ENCODE measurements at places on chromosomes 7 and 10. TPM values are rescaled to one million over a fixed set of nuclear protein-coding genes. Genes with fewer than 3 reads are reported as not detected.

The CFAP70 gene
- total RNA-seq, result 3.0 TPM

The NOS3 gene
- 4.7 TPM for total RNA-seq

The IRF5 gene
- total RNA-seq, result 10.9 TPM

The PALS2 gene
- 36.2 TPM for total RNA-seq

DNA sequence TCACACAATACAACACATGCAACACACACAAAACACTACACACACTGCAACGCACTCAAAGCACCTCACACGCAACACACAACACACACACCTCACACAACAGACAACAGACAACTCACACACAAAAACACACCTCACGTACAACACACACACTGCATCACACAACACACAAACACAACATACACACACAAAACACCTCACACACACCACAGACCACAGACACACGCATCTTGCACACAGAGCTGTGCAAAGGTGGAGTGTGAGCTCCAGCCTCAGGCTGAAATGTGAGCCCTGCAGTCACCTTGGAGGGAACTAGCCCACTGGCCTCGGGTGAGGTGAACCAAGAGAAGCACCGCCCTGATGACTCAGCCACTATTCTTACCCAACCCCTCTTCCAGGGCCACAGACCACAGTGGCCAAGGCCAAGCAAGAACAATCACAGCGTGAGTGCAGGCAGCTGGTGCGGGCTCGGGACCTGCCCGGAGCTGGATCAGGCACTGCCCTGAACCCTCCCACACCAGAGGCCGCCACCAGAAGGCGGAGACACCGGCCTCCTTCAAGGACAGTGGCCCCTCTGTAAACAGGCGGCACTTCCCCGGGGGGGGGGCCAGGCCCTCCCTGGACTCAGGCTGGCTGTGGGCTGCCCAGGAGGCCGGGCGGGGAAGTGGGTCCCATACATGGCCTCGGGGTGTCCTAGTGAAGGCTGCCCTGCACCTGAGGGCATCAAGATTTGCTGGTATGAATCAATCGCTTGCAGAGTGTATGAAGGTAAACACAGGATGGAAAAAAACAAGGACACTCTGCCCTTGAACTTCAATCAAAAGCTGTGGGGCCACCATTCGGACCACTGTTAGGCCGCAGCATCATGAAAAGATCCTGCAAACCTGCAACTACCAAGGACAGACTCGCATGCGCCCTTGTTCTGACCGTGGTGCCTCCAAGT lies 106.7 kb downstream of the TNS3 start:
- peak; percentile 95 for DNase-seq

- peak; percentile 78 for DNase-seq
Measured at GRCh38 chr7:46229409-46229808, 308.3 kb upstream of the IGFBP3 start.

GRCh38 chr10:88091490-88092061 lies 228.2 kb downstream of the PTEN start:
- DNase-seq, result peak; percentile 95

GRCh38 chr7:158829021-158829341 lies 328 bp downstream of the ESYT2 start:
- DNase-seq, result peak; percentile 78

- DNase-seq, result peak; percentile 48
Measured at GRCh38 chr10:34526186-34526585, 288.9 kb downstream of the PARD3 start.

- no peak for DNase-seq
Measured at GRCh38 chr7:43431020-43431595, 151.8 kb upstream of the STK17A start.

- peak; percentile 42 for DNase-seq
Measured at GRCh38 chr10:14476641-14477407, 146.1 kb upstream of the FRMD4A start.

GRCh38 chr10:79246606-79247275 lies 100.5 kb upstream of the PPIF start:
- DNase-seq, result no peak

Data from mammary epithelial cell (primary cell).